ENCODE measurements at places on chromosomes 5 and 9.

DNA sequence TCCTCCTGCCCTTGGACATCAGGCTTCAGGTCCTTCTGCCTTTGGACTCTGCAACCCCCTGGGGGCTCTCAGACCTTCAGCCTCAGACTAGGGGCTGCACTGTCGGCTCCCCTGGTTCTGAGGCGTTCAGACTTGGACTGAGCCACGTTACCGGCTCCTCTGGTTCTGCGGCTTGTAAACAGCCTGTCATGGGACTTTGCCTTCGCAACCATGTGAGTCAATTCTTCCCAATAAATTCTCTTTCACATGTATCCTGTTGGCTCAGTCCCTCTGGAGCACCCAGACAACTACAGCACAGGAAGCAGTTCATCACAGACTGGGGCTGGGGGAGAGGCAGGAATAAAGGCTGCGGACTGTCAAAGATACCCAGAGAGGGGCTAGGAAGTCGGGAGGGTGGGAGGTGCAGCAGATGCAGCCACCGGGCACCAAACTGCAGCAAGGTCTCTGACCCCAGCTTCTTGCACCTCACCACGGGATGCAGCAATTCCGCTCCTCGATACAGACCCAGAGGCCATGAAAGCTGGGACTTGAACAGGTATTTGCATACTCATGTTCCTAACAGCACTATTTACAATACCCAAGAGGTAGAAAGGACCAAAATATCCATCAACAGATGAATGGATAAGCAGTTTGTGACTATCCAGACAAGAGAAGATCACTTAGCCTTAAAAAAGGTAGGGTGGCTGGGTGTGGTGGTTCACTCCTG, 100.8 kb downstream of the COL23A1 start:
- DNase-seq, result no peak

GRCh38 chr5:169272111-169272510, 28.8 kb downstream of the SLIT3 start:
- DNase-seq, result no peak

DNA sequence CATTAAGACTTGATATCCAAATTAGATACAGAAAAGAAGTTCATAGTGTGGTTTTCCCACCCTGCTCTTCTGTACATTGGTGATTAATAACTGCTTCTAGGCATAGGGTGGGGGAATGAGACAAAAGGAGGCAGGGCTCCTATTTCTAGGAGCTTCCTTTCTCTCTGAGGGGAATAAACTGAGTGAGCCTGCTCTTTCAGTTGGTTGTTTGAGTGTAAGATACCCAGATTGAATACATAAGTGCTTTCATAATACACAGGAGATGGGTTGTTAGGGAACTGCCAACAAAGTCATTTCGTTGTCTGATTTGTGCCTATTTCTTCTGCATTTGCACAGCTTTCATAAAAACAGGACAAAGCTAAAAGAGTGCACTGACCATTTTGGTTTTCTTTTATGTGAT, 48.9 kb upstream of the TTC23L start:
- no peak for DNase-seq

DNA sequence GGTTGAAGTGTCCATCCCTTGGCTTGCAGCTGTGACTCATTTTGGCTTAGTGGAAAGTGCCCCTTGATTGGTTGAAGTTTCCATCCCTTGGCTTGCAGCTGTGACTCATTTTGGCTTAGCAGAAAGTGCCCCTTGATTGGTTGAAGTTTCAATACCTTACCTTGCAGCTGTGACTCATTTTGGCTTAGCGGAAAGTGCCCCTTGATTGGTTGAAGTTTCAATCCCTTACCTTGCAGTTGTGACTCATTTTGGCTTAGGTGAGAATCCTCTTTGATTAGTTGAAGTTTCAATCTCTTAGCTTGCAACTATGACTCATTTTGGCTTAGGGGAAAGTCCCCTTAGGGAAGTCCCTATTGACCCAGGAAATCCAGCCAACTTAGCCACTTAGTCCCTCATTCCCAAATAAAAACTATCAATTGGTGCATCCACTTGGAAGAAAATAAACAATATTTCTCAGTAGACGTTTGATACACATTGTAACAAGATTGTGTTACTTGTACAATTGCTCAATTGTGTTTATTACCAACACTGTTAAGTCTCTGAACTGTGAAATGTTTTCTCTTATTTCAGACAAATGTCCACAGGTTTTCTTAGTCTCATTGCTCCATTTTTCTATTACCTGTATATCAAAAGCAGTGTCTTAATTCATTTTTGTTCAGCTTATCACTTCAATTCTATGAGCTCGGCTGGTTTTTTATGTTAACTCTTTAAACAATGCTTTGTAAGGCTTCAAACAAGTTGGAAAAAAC, 2308.8 kb upstream of the ACO1 start:
- DNase-seq, result no peak

- no peak for DNase-seq
Measured at GRCh38 chr9:114371343-114371944, 16.3 kb downstream of the AKNA start.

- no peak for DNase-seq
Measured at GRCh38 chr5:92896722-92897121, 684.3 kb downstream of the NR2F1-AS1 start.

DNA sequence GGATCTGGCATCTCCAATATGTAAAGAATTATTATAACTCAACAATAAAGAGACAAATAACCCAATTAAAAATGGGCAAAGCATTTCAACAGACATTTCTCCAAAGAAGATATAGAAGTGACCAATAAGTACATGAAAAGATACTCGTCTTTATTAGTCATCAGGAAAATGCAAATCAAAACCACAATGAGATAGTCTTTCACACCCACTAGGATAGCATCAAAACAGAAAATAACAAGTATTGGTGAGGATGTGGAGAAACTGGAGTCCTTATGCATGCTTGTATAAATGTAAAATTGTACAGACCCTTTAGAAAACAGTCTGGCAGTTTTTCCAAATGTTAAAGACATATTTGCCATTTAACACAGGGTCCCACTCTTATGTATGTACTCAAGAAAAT, 39.1 kb upstream of the ITGA1 start:
- DNase-seq, result no peak

- DNase-seq, result no peak
Measured at GRCh38 chr5:145697251-145697990, 137.7 kb downstream of the PRELID2 start.

GRCh38 chr5:122099060-122099790, 21.2 kb upstream of the LOX start:
- no peak for DNase-seq

- no peak for DNase-seq
Measured at GRCh38 chr5:40736103-40736875, 19.5 kb downstream of the TTC33 start.

GRCh38 chr5:112655513-112655912, 82.2 kb upstream of the APC start:
- DNase-seq, result no peak

DNA sequence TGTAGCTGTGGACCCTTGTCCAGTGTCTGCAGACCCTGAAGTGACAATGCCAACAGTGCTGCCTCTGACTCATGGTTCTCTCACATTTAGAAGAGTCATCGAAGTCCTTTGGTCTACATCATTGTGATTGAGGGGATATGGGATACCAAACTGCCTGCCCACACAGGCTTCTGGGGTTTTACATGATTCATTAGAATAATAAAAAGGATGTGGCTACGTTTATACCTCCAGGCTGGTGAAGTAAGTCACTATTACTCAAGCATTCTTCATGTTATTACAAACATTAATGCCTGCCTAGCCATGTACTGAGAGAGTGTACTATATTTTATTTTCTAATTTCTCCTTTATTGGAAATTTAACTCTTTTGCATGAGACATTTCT, 365.7 kb downstream of the SPATA31D1 start:
- DNase-seq, result peak; percentile 75

- DNase-seq, result no peak
Measured at GRCh38 chr5:95848701-95849100, 26.2 kb upstream of the GLRX start.

DNA sequence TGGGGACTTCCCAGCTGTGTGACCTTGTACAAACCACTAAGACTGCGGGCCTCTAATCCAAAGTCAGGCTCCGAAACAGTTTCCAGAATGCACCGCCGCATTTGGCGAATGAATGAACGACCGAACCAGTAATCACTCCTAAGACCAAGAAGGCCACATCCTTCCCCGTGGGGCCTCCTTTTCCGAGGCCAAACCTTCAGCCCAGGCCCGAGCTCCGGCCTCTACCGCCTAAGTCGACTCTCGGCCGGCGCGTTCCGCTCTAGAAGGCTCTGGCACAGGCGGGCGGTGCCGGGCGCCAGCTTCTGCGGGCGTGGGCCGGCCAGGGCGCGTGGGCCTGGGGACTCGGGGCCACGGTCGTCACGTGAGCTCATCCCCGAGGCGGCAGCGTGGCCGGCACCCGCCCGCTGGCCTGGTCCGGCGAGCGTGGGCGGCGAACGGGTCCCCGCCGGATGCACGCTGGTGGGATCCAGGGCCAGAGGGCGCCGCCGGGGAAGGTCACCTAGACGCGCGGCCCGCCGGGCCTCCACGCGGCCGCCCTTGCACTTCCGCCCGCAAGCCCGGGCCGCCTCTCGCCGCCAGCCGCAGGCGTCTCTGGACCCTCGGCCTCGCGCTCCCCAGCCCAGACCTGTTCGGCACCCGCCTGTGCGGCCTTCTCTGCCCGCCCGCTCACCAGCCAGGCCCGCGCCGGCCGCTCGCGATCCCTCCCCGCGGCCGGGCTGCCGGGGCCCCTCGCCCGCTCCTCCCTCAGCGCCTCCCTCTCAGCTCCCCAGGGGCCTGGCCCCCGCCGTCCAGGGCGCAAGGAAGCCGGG, 754 bp downstream of the VDAC1 start:
- DNase-seq, result no peak

- DNase-seq, result no peak
Measured at GRCh38 chr9:34446468-34446891, 11.9 kb downstream of the FAM219A start.

DNA sequence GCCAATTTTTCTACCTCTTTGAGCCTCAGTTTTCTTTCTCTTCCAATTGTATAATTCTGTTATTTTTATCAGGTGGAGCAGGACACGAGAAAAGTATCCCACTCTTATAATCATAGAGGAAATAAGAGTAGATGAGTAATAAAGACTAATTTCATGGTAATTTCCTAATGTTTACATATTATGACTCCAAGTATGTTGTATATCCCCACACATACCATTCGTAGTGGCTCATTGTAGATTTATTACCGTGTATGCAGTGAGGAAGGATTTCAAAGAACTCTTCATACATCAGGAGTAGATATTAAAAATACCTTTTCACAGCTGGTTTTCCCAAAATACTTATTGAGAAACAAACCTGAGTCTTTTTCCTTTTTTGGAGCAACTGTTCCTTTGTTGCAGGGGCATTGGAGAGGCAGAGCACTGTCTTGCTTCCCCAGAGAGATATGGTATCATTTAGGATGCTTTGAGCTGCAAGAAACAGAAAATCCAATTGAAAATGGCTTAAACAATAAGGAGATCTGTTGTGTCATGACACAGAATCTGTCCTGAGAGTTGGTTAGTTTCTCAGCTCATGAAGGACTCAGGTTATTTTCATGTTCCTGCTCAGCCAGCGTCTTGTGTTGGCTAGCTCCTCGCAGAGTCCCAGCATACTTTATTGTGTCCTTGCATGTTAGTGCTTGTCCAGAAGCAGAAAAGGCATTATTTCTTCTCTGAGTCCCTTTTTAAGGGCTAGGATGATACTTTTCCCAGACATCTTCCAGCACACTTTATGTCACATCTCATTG, 291.2 kb downstream of the ARHGAP26 start:
- peak; percentile 83 for DNase-seq

GRCh38 chr9:132506977-132507669, 75.3 kb upstream of the BARHL1 start:
- no peak for DNase-seq

DNA sequence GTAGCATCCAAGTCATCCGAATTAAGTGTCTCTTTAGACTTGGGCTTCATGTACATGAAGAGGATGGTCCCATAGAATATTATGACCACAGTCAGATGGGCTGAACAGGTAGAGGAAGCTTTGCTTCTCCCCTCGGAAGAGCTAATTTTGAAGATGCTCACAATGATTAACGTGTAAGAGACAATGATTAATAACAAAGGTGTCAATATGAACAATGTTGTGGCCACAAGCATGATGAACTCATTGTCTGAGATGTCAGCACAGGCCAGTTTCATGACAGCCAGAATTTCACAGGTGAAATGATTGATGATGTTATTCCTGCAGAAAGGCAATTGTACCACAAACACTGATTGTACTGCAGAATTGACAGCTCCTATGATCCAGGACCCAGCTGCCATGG, 626 bp downstream of the OR13C2 start:
- no peak for DNase-seq

GRCh38 chr5:64939772-64940510, 171.2 kb downstream of the CWC27 start:
- DNase-seq, result no peak

All from BJ (cell line).